NCI-H2107 (cell line): ENCODE measurements at places on chromosomes 11 and 22.

DNA sequence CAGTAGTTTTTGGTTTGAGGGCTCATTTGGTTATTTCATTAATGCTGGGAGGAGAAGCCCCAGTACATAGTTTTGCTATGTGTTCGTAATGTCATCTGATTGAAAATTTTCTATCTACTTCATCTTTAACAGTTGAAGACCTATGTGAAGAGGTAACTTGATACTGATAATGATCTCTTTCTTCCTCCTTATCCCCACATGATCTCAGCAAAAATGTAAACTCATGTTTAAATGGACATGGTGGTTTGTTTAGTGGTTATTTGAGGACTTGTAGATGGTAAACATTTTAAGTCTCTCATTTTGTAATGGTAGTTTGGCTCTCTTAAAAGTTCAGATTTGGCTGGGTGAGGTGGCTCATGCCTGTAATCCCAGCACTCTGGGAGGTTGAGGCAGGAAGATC is 53.7 kb upstream of the SPTBN2 start:
- no peak for DNase-seq

DNA sequence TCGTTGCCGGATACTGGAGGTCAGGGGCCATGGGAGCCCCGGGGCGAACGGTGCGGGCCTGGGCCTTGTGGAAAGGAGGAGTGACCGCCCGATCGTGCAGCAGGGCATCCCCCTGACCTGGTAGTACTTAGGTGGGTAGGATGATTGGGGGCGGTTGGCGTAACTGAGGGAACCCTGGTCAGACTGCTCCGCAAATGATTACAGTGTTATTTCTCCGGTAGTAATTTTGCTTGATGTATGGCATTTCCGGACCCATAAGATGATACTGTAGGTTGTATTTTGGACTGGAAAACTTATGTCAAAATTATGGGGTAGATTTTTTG is 762 bp downstream of the MTMR3 start:
- no peak for DNase-seq

DNA sequence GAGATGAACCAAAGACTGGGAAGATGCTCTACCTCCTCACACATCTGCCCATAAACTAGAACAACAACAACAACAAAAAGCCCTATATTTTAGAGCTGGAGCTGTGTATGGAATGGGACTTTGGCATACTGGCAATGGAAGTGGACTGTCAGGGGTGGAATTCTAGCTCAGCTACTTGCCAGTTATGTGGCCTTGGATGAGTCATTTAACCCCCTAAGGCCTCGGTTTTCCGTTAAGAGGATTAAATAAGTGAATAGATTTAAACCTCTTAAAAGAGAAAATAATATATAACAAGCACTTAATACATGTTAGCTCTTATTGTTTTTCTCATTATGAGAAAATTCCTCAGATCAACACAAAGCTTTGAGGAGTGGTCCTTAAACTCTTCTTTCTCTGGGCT is 195.0 kb downstream of the KIF18A start:
- no peak for DNase-seq

DNA sequence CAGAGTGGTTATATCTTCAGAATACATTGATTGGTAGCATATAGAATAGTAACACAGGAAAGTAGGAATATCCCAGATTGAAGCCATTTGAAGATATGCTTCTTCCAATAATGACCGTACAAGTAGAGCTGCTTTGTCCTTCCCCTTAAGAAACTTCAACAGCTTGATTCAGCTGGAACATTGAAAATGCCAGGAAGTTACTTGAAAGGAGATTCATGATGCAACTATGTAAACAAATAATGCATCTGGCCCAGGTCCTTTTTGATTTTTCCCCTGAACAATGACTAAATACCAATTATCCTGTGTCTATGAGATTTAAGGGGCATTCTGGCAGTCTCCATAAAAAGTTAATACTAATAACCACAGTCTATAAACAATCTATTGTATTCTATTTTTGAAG is 3.0 kb downstream of the DKK3 start:
- DNase-seq, result no peak

- no peak for DNase-seq
Measured at GRCh38 chr11:2513441-2513840, 68.6 kb downstream of the KCNQ1 start.

DNA sequence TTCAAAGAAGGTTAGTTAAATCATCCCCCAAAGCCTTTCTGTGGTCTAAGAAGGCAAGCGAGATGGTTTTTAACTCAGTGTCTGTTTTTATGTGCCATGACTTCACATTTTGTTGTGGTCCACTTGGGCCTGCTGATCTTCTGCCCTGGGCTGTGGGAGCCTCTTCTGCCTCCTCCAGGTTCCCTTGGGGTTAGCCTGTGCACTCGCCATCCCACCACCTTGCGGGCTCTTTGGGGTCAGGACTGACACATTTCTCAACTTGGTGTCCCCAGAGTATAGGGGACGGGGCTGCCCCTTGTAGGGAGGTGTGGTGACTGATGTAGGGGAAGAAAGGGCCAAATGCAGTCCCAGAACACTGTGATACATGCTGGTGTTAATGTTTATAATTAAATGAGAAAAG is 207.0 kb downstream of the TBC1D22A start:
- DNase-seq, result no peak

DNA sequence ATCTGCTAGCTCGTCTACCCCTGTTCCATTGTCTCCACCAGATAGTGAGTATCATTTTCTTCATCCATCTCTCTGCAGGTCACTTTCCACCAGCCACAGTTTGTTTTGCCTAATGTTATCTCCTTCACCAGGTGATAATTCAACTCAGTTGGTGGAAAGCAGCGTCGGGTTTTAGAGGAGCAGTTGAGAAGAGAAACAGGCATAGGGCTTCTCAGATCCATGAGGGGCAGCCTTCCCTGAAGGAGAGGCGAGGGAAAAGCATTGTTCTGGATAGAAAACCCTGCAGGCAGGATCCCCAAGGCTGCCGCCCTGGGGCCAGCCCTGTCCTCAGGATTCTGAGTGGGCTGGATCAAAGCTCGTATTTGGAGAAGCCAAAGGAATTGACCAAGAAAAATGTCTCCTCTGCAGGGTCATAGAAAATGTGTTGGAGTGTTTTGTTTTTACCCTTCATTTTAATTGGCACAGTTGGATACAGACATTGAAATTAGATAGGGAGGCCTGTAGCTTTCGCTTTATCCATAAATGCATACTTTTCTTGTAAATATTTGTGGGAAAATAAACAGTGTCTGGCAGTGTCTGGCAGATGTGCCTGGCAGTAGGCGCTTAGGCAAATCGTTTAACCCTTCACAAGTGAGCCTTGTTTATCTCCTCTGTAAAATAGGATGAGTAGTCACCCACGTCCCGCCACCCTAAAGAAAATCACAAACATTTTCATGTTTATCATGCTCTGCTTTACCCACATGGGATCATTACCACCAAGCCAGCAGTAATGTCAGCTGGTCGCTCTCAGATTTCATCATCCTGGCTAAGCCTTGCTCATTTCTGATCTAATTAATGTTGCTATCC is 73.4 kb upstream of the TTC12 start:
- no peak for DNase-seq

DNA sequence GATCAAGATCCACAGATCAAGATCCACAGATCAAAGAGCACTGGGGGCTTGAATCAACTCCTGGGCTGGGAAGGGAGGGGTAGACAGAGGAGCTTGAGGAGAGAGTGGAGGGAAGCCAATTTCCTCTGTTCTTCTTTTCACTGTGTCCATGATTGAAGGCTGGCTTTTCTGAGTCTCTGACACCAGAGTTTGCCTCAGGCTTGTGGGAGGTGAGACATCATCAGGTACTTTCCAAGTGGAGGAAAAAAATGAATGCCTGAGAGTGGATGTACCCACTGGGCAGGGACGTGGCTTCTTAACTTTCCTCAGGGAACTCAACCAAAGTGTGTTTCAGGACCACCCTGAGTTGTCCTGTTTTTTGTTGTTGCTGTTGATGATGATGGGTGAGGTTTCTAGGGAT is 11.0 kb upstream of the HEPHL1 start:
- no peak for DNase-seq

DNA sequence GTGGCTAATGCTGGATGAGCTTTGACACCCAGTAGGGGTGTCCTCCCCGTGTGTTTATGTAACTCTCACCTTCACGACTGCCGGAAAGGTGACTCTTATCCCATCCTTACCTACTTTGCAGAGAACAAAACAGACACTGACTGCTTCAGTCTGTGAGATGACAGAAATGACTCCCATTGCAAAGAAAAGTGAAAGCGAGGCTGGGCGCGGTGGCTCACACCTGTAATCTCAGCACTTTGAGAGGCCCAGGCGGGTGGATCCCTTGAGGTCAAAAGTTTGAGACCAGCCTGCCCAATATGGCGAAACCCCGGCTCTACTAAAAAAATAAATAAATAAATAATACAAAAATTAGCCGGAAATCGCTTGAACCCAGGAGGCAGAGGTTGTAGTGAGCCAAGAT is 106.4 kb upstream of the ANO1 start:
- no peak for DNase-seq

DNA sequence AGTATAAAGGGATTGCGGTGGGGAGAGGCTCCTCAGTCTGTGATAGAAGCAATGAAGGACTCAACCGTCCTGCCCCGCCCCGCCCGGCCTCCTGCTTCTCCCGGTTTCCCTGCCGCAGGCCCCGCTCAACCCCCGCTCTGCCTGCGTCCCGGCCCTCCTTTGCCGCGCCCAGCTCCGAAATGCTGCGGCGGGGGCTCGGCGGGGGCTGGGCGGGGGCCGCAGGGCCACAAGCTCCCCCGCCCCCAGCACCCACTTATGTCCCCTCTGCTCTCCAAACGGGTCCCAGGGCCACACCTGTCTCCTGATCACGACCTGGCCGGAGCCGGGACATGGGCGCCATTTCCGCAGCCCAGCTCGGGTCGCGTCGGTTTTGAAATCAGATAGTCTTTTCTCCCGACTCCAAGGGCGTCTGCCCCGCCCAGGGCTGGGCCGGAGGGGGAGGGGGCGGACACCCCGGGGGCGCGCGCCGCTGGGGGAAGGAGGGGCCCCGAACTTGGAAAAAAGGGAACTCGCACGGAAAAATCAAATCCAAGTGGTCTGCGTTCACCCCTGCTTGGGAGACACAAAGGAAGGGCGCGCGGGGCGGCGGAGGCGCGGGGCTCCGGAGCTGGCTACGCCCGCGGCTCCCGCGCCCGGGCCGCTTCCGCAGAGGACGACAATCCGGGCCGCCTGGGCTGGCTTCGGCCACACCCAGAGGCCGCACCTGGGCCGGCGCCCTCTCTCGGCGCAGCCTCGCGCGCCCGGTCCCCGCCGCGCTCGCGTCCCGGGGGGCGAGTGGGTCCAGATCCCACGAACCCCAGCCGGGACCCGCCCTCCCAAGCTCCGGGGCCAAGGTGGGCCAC is 70.6 kb upstream of the EP300 start:
- no peak for DNase-seq

DNA sequence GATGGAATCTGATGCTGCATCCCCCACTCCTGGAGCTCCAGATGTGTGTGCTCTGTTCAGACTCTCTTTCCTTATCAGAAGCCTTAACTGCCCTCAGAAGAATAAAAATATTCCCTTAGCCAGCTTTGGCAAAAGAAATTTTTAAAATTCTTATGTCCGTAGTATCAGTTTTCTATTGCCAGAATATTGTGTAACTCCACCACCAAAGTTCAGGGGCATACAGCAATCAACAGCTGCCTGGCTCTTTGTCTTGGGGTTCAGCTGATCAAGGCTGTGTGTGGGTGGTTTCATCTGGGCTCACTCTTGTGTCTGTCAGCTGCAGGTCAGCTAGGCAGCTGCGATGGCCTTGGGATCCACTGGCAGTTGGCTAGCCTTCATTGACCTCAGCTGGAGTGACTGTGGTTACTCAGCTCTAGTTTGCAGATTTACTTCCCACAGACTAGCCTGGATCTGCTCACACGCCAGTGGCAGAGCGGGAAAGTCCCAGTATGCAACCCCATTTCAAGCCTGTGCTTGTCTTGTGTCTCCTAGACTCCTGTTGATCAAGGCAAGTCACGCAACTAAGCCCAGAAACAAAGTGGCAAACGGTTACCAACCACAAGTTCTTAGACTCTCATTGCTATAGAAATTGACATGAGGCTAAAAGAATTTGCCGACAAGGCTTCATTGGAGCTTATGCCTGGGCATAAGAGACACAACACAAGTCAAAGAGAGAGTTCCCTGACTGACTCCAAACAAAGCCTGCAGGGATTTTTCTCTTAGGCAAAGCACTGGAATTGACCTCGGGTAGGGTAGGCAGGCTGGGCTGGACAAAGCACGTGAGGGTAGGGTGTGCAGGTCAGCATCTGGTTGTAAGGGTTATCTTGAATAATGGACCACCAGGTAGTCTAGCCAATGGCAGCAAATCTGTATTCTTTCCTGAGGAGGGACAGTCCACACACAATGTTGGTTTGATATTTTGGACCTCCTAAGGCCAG is 7.5 kb downstream of the TMEM138 start:
- no peak for DNase-seq

DNA sequence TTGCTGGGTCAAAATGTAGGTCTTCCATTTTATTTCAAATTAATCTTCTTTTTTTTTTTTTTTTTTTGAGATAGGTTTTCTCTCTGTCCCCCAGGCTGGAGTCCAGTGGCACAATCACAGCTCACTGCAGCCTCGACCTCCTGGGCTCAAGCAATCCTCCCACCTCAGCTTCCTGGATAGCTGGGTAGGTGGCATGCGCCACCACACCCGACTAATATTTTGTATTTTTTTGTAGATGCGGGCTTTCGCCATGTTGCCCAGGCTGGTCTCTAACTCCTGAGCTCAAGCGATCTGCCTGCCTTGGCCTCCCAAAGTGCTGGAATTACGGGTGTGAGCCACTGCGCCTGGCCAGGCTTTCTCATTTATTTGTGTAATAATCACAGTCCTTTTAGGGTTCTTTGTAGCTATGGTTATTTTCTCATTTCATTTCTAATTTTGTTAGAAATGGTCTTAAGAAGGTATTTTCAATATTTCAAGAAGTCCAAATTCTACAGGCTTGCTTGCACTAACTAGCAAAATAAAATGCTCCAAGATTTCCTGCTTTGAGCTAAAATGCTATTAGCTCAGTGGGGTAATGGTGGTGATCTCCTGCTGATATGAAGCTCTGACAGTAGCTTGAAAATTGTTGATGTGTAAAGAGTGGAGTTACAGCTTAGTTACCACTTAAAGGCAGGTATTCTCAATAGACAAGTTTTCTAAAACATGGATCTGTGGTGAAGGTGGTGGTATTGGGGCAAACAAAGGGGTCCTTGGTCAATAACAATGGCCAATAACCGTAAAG is 50.0 kb downstream of the RBX1 start:
- no peak for DNase-seq

DNA sequence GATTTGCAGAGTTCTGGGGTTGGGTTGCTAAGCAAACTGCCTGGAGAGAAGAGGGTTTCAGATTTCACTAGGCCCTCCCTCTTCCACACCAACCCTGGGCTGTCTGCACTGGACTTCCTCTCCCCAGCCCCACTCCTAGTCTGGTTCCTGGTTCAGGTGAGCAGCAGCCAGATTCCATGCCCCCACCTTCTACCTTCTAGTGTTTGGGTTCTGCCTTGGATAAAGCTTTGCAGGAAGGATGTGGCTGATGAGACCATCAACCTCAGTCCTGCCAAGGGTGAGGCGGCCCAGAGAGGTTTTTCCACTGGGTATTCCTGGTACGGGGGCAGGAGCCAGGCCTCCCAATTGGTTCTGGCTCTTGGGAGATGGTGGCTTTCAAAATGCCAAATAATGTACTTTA is 68.3 kb downstream of the BCR start:
- no peak for DNase-seq
